Effector CD4-positive, alpha-beta T cell (primary cell): ENCODE measurements at places on chromosomes 3 and 15.

DNA sequence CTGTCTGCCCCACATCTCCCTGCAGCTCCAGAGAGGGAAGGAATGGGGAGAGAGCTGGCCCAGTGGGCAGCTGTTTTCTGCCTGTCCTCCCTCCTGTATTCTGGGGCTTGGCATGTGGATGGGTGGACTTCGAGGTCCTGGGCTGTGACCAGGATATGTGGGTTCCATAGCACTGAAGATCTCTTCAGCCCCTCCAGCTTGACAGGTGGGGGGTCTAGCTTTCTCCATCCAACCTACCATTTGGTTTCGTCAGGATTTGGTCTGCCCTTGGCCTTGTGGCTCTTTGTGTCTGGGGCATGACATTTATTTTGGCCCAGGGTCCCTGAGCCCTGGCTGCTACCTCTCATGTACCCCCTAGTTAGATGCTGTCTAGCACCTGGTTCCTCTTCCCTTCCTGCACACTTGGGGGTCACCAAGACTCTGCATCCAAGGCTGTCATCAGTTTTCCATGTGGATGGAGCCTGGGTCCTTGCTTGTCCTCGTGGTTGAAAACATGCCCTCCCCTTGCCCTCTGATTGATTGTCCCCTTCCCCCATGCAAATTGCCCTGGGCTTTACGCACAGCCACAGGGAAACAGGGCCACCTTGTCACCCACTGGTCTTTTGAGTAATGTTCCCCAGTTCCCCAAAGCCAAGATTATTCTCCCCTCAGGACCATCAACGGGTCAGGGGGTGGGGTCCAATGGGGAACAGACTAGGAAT is 3.2 kb downstream of the EPHB3 start:
- DNase-seq = no peak

- DNase-seq = no peak
Measured at GRCh38 chr3:189626286-189626685, 4.9 kb upstream of the TP63 start.

GRCh38 chr3:50294089-50294488 is 1.9 kb upstream of the IFRD2 start:
- no peak for DNase-seq

GRCh38 chr15:37767841-37768455 is 166.5 kb upstream of the TMCO5A start:
- DNase-seq = no peak

- no peak for DNase-seq
Measured at GRCh38 chr3:135240426-135240825, 445.4 kb downstream of the EPHB1 start.

- no peak for DNase-seq
Measured at GRCh38 chr15:35330048-35330695, 215.8 kb downstream of the DPH6 start.

DNA sequence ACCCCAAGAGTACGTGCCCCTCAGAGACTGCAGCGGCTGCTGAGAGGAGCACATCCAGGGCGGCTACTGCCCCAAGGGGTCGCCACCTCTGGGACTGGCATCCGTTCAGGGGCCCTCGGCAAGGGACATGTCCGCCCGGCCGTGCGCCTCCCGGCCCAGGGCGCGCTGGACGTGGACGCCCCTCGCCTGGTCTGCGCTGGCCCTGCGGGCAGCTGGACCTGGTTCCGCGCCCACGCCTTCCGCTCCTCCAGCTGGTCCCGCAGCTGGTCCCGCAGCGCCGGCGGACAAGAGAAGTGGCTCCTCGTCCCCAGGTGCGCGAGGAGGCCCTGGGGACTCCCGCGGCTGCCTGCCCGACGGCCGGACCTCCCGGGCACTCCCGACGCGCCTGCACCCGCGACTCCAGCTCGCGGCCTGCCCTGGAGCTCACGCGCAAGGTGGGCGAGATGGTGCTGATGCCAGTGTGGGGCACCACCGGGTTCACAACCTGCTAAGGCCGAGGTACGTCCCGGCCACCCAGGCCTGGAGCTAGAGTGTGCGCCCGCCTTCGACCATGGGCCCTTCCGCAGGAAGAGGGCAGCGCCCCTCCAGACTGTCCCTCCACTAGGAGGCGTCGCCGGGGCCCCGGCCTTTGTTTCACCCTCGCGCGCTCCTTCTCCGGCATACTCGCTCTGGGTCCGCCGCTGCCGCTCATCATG is 14.4 kb upstream of the GP9 start:
- DNase-seq = no peak

DNA sequence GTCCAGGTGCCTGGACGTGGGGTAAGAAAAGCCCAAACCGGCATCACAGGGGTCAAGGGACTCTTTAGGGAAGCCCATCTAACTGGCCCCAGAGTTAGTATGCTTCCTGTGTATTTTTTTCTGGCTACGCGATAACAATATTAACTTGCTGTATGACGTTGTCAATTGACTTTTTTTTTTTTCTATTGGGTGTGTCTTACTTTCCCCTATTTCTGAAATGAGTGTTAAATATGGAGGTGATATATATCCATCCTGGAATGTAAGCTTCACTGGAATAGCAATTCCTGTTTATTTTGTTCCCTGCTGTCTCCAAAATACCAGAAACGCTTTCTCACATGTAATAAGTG is 598 bp upstream of the GMNC start:
- DNase-seq = no peak
